ENCODE measurements at places on chromosomes 7 and 10.

DNA sequence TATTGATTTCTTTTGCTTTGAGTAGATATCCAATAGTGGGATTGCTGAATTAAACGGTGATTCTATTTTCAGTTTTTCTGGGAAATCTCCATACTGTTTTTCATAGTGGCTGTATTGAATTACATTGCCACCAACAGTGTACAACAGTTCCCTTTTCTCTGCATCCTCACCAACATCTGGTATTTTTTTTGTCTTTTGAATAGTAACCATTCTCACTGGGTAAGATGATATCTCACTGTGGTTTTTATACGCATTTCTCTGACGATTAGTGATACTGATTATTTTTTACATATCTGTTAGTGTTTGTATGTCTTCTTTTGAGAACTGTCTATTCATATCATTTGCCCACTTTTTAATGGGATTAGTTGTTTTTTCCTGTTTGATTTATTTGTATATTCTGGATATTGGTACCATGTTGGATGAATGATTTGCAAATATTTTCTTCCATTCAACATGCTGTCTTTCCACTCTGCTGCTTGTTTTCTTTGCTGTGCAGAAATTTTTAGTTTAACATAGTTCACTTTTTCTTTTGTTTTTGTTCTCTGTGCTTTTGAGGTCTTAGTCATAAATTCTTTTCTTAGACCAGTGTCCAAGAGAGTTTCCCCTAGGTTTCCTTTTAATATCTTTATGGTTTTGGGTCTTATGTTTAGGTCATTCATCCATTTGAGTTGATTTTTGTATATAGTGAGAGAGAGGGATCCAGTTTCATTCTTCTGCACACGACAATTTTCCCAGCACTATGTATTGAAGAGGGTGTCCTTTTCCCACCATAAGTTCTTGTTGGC is 584.7 kb downstream of the PHTF2 start:
- DNase-seq = no peak

DNA sequence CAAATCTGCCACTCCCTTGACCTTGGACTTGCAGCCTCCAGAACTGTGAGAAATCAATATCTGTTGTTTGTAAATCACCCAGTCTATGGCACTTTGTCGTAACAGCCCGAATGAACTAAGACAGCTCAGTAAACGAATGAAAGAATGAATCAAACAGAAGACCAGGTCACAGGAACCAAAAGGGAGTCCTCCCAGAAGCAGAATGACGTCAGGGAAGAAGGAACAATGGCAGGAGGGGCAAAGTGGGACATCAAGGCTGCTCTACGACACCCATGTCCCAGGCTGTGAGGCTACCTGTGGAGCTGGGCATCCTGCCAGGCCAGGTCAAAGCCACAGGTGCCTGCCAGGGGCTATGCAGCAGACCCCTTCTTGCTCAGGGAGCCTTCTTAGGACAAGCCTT is 267.2 kb upstream of the PFKP start:
- no peak for DNase-seq

- DNase-seq = no peak
These were observed 265.3 kb upstream of the LRGUK start for GRCh38 chr7:133861876-133862275.

GRCh38 chr7:20560325-20561180 is 54.9 kb upstream of the ABCB5 start:
- no peak for DNase-seq

DNA sequence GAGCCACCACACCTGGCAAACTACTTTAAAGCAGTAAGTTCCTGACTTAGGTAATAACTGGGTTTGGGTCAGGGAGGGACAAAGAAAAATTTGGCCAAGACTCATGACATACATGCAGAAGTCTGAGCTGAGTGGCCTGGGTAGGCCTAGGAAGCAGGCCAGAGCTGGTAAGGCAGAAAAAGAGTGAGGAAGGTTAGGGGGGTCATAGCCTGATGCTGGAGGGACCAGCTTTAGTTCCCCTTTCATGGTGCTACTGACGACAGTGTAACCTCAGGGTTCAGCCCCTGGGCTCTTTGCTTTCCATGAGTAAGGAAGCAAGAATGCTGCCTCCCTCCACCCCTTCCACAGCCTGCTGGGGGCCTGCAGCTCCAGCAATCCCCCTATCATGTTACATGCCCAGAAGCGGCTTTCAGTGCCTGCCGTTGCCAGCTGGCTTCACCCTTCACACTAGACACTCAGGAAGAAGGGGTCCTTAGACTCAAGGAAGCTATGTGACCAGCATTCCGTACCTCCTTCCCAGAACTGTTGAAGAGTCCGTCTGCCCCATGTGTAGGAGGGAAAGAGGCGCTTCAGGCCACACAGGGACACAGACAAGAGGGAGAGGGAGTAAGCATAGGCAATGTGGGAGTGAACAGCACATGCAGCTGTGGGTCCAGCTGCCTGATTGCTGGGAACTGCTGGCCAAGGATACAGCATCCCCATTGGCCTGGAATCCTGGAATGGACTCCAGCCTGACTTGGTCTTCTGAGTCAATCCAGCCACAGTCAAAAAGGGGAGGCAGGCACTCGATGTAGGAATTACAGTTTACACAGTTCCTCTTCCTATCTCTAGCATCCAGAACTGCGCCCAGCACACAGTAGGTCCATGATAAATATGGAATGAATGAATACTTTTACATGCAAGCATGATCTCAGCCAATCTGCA is 4.1 kb upstream of the PLAU start:
- DNase-seq = peak; percentile 89

Measured in fibroblast of skin of left biceps (primary cell).